ENCODE measurements at places on chromosomes 6 and 20.

GRCh38 chr6:31815025-31815838, at the start of the genes HSPA1A and HSPA1L:
TSS of gene HSPA1A (plus strand) at chr6:31815543. CDS start at chr6:31815757, 214 bp downstream.
TSS of gene HSPA1L (minus strand) at chr6:31815283. CDS start at chr6:31811972, 3,311 bp downstream.
- DNase-seq: peak; percentile 61

GRCh38 chr20:41480054-41480770, 113.6 kb upstream of the EMILIN3 start:
- DNase-seq: no peak

DNA sequence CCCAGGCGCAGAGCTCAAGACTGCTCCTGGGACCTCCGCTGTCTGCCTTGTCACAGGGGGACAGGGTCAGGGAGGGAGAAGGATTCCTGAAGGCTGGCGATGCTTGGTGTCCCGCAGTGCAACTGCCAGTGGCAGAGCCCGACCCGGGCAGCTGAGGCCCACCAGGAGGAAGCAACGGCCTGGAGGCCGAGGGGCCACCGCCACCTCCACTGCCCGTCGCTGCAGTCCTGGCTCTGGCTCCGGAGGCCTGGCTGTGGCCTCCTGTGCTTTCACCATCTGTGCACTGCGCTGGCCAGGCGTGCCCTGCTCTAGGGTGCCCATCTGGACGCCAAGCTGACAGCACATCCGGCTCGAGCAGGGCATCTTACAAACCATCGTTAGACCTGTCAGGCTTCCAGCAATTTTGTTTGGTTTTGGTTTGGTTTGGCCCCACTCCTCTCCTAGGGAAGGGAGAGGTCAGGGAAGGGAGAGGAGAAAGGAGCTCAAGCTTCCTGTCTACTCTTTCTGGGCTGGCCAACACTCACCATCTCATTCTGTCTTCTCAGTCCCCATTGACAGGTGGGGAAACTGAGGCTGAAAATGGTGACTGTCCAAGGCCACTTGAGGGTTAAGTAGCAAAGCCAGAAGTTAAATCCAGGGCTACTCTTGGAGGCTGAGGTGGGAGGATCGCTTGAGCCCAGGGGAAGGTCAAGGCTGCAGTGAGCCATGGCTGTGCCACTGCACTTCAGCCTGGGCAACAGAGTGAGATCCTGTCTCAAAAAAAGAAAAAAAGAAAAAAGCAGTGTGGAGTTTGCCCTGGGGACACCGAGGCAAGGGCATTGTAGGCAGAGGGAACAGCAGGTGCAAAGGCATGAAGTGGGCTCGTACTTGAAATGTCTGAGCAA, 37.7 kb upstream of the NOL4L start:
- no peak for DNase-seq

GRCh38 chr6:14619419-14619781, 501.8 kb downstream of the CD83 start:
- no peak for DNase-seq

DNA sequence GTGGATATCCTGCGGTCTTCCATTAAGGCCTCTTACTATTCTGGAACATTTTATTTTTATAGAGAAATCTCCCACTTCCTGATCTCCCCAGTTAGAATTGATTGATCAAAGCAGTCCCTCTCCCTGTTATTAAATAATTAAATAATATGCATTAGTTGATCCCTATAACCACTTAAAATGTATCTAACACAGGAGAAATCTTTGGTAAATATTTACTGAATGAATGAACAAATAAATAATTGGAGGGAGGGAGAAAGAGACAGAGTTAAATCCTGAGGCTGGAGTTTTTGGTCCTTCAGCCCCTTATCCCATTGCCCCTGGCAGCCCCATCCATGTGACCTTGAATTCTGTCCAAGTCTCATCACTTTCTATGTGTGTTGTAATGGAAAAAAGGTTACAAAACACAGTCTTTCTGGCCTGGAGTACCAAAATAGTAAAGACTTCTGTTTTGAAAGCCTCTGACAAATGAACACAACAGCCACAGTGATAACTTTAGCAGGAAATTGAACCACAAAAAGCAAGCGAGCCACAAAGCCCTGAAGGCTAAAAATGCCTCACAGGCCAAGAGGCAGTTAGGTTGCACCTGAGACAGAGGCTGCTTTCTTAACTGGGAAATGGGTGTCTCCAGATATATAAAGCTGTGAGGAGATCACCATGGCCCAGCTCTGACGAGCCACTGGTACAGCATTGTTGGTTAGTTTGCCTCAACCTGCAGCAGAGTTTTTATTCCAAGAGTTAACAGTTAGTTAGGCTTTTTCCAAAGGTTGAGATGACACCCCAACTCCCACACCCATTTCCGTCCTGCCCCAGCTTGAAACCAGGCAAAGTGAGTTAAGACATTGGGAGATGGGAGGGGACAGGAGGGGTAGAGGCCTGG, 11.3 kb downstream of the NT5E start:
- DNase-seq: no peak

GRCh38 chr6:162478192-162478671, 249.3 kb downstream of the PRKN start:
- DNase-seq: no peak

DNA sequence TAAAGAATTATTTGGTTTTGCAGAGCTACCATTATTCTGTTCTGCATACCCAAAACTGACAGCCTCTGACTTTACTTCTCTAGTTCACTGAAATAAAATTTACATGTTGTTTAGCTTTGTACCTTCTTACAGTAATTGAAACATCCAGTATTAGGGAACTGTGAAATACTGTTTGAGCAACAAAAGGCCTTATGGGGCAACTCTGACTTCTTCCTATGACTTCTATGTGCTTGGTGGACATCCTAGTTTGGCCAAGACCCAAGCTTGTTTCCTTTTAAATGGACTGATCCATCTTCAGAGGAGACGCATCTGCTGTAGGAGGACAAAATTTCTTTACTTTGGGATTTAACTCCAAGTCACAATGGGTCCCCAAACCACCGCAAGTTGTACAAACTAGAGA, 44.7 kb downstream of the NR2E1 start:
- DNase-seq: no peak

Measured in esophagus squamous epithelium (tissue), 5 donors.